Glutamatergic neuron (in vitro differentiated cells): ENCODE measurements at places on chromosomes 2 and 18. TPM values are rescaled to one million over a fixed set of nuclear protein-coding genes. Genes with fewer than 3 reads are reported as not detected.

The TXNL1 gene
- total RNA-seq, result 66.7 TPM

The ZBTB7C gene
- 10.6 TPM for total RNA-seq

The DCDC2C gene
- total RNA-seq, result not detected

The C2orf80 gene
- total RNA-seq, result not detected

The CIDEA gene
- total RNA-seq, result not detected

The OTOS gene
- not detected for total RNA-seq

The RTP5 gene
- not detected for total RNA-seq

The TRAF3IP1 gene
- total RNA-seq, result 10.3 TPM

The STARD6 gene
- total RNA-seq, result not detected

The CYTIP gene
- not detected for total RNA-seq

The ITPRID2 gene
- 32.8 TPM for total RNA-seq

The OSR1 gene
- total RNA-seq, result 0.42 TPM

The SLC5A7 gene
- total RNA-seq, result 0.27 TPM

The TXNDC2 gene
- total RNA-seq, result not detected

GRCh38 chr2:163302141-163302540 is 433.7 kb downstream of the FIGN start:
- no peaks in the 10 kb centered on the region for H3K27me3 ChIP-seq
- H3K36me3 ChIP-seq, result peaks cover 9% of the 10 kb centered on the region
- no peak for DNase-seq

GRCh38 chr2:201249889-201250288 is 10.4 kb upstream of the CASP8 start:
- H3K4me3 ChIP-seq, result no peak overlapping the region
- no peaks in the 10 kb centered on the region for H3K36me3 ChIP-seq
- H3K4me1 ChIP-seq, result no peaks in the 10 kb centered on the region
- no peak for DNase-seq
- no peak overlapping the region for H3K27ac ChIP-seq

DNA sequence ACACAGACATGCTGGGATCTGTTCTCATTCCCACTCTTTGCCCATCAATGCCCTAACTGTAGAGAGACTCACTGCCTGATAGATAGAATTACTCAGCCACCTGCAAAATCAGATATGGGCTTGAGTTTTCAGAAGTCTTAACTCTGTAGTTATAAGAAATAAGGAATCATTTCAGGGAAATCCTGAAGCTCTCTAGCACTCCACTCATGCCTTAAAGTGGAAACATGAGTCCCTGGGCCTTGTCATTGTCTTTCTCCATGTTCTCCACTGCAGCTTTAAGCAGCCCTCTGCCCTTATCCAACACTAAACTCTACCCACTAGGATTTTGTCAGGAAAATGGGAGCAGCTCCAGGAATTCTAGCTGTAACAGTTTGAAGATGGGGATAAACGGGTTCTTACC is 192.5 kb downstream of the SNTG2 start:
- peaks cover 3% of the 10 kb centered on the region for H3K27me3 ChIP-seq
- H3K4me1 ChIP-seq, result peaks cover 2% of the 10 kb centered on the region
- H3K4me3 ChIP-seq, result no peak overlapping the region
- H3K36me3 ChIP-seq, result peaks cover 5% of the 10 kb centered on the region
- H3K27ac ChIP-seq, result no peak overlapping the region

- H3K27ac ChIP-seq, result no peak overlapping the region
- no peaks in the 10 kb centered on the region for H3K4me1 ChIP-seq
- no peak overlapping the region for H3K4me3 ChIP-seq
- no peaks in the 10 kb centered on the region for H3K27me3 ChIP-seq
- no peaks in the 10 kb centered on the region for H3K36me3 ChIP-seq
Observed at GRCh38 chr2:138689705-138690104, 90.5 kb downstream of the NXPH2 start.

- no peak overlapping the region for H3K27ac ChIP-seq
- DNase-seq, result no peak
- H3K27me3 ChIP-seq, result no peaks in the 10 kb centered on the region
- H3K36me3 ChIP-seq, result peaks cover 24% of the 10 kb centered on the region
Observed at GRCh38 chr2:201433394-201433995, 17.8 kb downstream of the TRAK2 start.

DNA sequence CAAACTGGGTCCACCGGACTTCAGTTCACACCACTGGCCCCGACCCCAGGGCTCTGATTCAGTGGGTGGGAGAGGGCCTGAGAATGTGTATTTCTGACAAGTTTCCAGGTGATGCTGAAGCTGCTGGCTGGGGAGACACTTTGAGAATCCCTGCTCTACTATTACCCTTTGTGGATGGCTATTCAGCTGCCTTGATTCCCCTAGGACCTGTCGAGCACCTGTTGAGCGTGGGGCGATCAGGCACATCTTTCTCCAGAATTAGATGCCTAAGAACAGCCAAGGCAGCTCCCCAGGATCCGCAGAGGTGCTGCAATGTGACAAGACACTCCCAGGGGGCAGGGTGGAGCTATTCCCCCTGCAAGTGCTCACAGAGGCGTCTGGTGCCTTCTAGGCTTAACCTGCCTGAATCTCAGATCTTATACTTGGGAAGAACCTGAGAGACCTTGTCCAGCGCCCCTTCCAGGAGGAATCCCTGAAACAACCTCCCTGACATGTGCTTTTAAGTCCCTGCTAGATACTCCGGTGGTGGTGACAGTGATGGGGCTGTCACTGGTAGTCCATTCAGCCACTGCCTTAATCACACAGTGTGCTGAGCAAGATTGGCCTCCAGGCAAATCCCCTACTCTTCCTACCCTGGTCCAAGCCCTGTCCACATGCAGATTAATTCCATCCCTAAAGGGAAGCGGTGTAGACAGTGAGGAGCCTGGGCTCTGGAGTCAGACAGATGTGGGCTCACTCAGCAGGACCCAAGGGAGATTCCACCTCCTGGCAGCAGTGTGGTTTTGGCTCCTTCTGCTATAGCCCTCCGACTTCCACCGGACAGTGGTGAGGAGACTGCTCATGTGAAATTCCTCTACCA is 43.4 kb upstream of the OTOF start:
- peaks cover 24% of the 10 kb centered on the region for H3K4me1 ChIP-seq
- peak overlapping the region; percentile 52 for H3K4me3 ChIP-seq
- H3K27ac ChIP-seq, result no peak overlapping the region
- H3K36me3 ChIP-seq, result no peaks in the 10 kb centered on the region
- H3K27me3 ChIP-seq, result peaks cover 5% of the 10 kb centered on the region

DNA sequence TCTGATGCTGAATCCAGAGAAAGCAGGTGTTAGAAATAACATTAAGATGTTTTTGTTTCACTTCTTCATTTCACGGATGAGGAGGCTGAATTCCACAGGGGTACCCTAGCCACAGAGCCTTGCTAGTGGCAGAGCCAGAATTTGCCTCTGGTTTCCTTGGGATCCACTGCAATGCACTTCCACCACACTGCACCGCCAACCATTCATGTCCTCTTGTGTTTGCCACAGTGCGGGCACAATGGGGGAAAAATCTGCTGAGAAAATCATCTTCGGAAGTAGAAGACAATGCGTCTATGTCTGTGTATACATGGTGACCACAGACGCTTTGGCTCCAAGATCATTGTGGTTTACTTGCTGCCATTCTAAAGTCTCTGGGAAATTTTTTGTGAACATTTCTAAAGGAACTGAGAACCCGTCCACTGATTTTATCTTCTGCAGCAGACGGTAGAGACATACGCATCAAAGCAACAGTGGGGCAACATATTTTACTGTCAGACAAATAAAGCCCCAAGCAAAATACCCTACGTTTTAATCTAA is 14.9 kb downstream of the ICOS start:
- no peaks in the 10 kb centered on the region for H3K36me3 ChIP-seq
- H3K4me3 ChIP-seq, result no peak overlapping the region
- no peaks in the 10 kb centered on the region for H3K27me3 ChIP-seq
- no peak for DNase-seq
- no peaks in the 10 kb centered on the region for H3K4me1 ChIP-seq

DNA sequence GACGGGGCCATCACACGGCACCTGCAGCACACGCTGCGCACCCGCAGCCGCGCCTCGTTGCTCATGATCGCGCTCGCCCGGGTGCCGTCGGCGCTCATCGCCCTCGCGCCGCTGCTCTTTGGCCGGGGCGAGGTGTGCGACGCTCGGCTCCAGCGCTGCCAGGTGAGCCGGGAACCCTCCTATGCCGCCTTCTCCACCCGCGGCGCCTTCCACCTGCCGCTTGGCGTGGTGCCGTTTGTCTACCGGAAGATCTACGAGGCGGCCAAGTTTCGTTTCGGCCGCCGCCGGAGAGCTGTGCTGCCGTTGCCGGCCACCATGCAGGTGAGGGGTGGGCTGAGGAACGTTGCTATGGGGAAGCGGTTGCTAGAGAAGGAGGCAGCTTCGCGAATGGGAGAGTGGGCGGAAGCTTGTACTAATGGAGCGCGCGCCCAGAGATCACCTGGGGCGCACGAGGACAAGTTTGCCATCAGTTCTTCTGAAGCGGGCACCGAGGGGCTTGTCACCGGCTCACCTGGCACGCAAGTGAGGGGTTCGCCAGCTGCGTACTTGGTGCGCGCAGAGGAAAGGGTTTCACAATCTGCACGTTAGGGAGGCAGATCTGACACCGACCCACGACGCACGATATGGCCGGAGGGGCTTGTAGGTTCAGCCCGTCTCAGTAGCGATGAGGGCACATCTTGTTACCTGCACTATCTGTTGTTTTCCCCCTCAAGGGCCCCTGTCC is 45.6 kb downstream of the DDX18 start:
- no peak for DNase-seq
- H3K36me3 ChIP-seq, result no peaks in the 10 kb centered on the region
- H3K27me3 ChIP-seq, result peaks cover 3% of the 10 kb centered on the region
- H3K27ac ChIP-seq, result no peak overlapping the region
- no peak overlapping the region for H3K4me3 ChIP-seq

GRCh38 chr2:38246105-38246504 is 131.0 kb downstream of the ATL2 start:
- H3K27ac ChIP-seq, result peak overlapping the region; percentile 90
- DNase-seq, result no peak
- no peaks in the 10 kb centered on the region for H3K36me3 ChIP-seq
- H3K27me3 ChIP-seq, result peaks cover 6% of the 10 kb centered on the region
- H3K4me3 ChIP-seq, result no peak overlapping the region
- peaks cover 7% of the 10 kb centered on the region for H3K4me1 ChIP-seq

DNA sequence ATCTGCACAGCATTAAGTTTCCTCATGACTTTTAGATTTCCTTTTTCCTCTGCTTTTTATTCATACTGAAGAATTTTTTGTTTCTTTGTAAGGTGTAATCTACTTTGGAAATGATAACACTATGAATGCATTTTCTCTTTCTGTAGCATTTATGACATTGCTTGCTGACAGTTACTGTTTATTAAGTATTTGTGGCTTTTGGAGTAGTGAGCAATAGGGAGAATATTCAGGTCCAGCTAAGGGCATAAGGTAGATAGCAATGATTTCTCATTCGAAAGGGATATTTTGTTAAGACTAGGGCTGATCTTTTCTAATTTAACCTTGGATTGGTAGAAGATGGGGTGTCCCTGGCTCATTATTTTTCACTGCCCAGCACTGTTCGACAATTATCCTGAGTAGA is 80.3 kb downstream of the XRCC5 start:
- H3K27ac ChIP-seq, result peak overlapping the region; percentile 1
- H3K36me3 ChIP-seq, result no peaks in the 10 kb centered on the region
- peaks cover 28% of the 10 kb centered on the region for H3K4me1 ChIP-seq
- no peak overlapping the region for H3K4me3 ChIP-seq

DNA sequence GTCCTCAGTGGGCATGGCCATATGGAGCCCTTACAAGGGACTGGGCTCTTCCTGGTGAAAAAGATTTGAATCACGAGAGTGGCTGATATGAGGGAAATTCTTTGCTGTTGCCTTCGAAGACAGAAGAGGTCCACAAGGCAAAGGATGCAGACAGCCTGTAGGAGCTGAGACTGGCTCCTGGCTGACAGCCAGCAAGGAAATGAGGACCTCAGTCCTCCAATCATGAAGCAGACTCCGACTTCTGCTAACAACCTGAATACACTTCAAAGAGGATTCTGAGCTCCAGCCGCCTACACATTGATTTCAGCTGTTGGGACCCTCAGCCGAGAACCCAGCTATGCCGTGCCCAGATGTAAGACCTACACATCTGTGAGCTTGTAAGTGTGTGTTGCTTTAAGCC is 3.0 kb upstream of the ST8SIA5 start:
- peaks cover 19% of the 10 kb centered on the region for H3K4me1 ChIP-seq
- no peak overlapping the region for H3K4me3 ChIP-seq
- no peak overlapping the region for H3K27ac ChIP-seq
- peaks cover 12% of the 10 kb centered on the region for H3K27me3 ChIP-seq
- H3K36me3 ChIP-seq, result peaks cover 5% of the 10 kb centered on the region

GRCh38 chr2:133063775-133064174 is 393.8 kb upstream of the LYPD1 start:
- H3K27ac ChIP-seq, result no peak overlapping the region
- DNase-seq, result no peak
- H3K36me3 ChIP-seq, result no peaks in the 10 kb centered on the region
- no peak overlapping the region for H3K4me3 ChIP-seq
- peaks cover 1% of the 10 kb centered on the region for H3K27me3 ChIP-seq

GRCh38 chr2:216539791-216540241 is 41.2 kb downstream of the RPL37A start:
- no peak for DNase-seq
- no peak overlapping the region for H3K4me3 ChIP-seq
- H3K36me3 ChIP-seq, result peaks cover 7% of the 10 kb centered on the region
- H3K27me3 ChIP-seq, result peaks cover 3% of the 10 kb centered on the region

GRCh38 chr18:77365667-77366066 is 116.0 kb downstream of the GALR1 start:
- H3K27ac ChIP-seq, result no peak overlapping the region
- peaks cover 28% of the 10 kb centered on the region for H3K36me3 ChIP-seq
- H3K27me3 ChIP-seq, result peaks cover 2% of the 10 kb centered on the region
- H3K4me1 ChIP-seq, result peaks cover 7% of the 10 kb centered on the region
- H3K4me3 ChIP-seq, result no peak overlapping the region

- DNase-seq, result no peak
- H3K27ac ChIP-seq, result no peak overlapping the region
- H3K4me1 ChIP-seq, result no peaks in the 10 kb centered on the region
- peaks cover 9% of the 10 kb centered on the region for H3K27me3 ChIP-seq
Observed at GRCh38 chr2:68774569-68775271, 40.1 kb downstream of the ARHGAP25 start.

DNA sequence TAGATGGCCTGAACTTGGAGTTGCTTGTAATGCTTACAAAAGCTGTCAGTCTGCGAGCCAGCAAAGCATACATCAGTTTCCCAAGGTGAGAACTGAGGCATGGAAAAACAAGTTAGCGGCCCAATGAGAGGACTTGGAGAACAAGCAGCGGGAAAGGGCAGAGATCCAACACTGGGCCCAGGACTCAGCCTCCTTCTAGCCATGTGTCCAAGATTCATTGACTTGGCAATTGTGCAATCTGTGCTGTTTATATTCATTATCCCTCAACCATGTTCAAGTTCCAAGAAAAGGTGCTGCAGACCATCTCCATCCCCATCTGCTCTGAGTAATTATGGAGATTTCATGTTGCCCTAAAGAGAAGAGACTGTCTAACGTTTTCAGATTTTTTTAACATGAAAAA is 187.4 kb downstream of the ALK start:
- DNase-seq, result no peak
- no peaks in the 10 kb centered on the region for H3K36me3 ChIP-seq
- H3K27ac ChIP-seq, result no peak overlapping the region
- no peaks in the 10 kb centered on the region for H3K27me3 ChIP-seq
